Activated gamma-delta T cell (primary cell): ENCODE measurements at places on chromosomes 5 and 9.

GRCh38 chr9:136393531-136393930 lies 6.4 kb downstream of the SNAPC4 start:
- no peak for DNase-seq

- no peak for DNase-seq
These were observed 192.5 kb upstream of the PANK3 start for GRCh38 chr5:168771678-168772077.

GRCh38 chr5:57566914-57567313 lies 84.3 kb upstream of the ACTBL2 start:
- DNase-seq = no peak

DNA sequence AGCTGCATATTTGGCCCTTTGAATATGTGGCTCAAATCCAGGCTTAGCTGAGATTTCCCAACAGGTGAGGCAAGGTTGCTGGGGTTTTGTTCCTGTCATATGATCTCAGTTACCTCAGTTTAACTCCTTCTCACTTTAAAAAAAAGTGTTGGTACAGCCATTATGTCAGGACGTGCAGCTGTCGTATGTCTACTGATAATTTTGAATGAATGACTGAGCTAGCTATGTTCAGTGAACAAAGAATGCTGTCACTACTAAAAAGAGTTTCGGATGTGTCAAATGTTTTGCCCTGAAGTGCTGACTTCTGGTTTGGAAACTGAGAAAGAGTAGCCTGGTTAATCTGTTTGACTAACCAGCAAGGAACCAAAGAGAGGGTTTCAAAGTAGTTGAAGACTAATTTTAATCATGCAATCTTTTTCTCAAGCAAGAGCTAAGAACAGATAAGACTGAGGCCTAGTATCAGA lies 106.3 kb upstream of the NR3C1 start:
- DNase-seq = no peak

- no peak for DNase-seq
These were observed 78.0 kb upstream of the FCN1 start for GRCh38 chr9:134995792-134996120.
